ENCODE measurements at places on chromosomes 1 and 21. TPM values are rescaled to one million over a fixed set of nuclear protein-coding genes. Genes with fewer than 3 reads are reported as not detected.

GRCh38 chr1:32881871-32882850, 4.1 kb upstream of the HPCA start:
- no peaks in the 10 kb centered on the region for H3K36me3 ChIP-seq
- DNase-seq: peak; percentile 80
- H3K4me1 ChIP-seq: peaks cover 12% of the 10 kb centered on the region
- peak overlapping the region; percentile 36 for H3K4me3 ChIP-seq

DNA sequence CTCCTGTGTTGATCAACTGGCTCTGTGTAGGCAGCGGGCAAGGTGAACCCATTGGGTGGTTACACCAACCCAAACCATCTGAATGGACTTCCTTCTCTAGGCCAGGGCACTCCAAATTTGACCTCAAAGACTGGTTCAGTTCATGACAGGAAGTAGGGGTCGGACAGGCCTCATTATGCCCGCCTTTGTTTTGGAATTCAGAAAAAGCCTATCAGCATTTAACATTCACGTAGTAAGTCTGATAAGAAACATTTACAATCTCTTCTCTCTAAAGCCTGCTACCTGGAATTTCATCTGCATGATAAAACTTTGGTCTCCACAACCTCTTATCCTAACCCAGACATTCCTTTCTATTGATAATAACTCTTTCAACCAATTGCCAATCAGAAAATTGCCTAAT, 97.1 kb upstream of the ETV3 start:
- peaks cover 8% of the 10 kb centered on the region for H3K27me3 ChIP-seq
- no peaks in the 10 kb centered on the region for H3K4me1 ChIP-seq
- no peak overlapping the region for H3K27ac ChIP-seq
- DNase-seq: no peak
- no peak overlapping the region for H3K4me3 ChIP-seq

DNA sequence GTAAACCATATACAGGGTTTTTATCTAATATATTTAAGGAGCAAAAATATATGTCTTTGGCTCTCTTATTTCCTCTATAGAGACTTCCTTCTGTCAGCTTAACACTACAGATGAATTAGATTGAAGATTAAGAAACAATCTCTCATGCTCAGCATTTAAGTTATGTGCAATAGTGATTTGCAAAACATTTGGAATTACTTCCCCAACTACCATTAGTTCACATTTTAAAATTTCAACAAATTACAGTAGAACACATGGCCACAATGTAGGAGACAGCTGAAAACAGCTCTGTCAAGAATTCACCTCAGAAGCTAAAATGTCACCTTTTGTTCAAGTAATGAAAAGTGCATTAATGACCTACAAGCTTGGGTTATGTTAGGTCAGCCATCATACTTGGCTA, 177.9 kb downstream of the EIF4G3 start:
- DNase-seq: no peak
- no peaks in the 10 kb centered on the region for H3K36me3 ChIP-seq
- peaks cover 40% of the 10 kb centered on the region for H3K4me1 ChIP-seq
- no peak overlapping the region for H3K27ac ChIP-seq

DNA sequence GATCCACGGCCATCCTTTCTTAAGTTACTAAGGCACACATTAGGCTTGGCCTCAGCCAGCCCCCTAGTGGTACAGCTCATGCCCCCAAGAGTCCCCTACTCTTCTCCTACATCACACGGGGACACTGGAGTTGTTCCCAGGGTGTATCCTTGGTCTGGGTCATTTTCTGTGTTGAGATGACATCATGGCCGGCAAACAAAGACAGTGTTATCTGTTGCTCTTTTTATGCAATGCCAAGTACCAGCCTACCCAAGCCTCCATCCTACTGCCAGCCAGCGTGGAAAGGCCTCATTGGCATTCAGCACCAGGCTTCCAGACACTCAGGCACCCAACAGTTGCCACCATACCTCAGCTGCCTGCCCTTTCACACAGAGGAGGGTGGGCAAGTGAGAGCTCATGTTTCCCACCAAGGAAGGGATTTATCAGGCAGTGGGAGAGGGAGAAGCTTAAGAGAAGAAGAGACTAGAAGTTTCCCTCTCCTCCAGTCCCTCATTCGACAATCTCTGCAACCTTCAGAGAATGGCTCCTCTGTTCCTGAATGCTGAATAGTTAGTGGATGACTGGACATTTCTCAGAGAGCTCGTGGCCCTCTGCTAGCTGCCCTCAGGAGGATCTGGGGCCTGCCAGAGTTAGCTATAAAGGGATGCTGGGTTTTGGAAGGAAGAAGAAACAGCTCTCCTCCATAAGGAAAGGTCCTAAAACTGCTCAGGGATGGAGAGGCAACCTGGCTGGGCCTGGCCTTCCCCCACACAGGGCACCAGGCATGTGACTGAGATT, 17.7 kb downstream of the CBR1 start:
- H3K4me1 ChIP-seq: peaks cover 15% of the 10 kb centered on the region
- H3K4me3 ChIP-seq: no peak overlapping the region
- no peak for DNase-seq

DNA sequence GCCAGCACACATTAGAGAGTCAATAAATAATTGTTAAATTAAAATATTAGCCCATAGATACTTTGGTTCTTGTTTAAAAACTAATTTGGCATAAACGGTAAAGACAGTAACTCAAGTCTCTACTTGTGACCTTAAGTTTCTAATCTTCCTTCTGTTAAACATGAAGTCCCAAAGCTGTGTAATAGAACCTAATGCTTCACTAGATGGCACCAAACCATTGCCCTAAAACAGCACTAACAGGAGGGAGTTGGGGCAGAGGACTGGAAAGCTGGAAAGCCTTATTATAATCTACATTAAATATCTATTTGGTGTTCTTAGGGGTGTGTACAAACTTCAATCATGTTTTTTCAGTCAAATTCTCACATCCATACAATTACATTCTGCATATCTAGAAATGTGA, 176.7 kb downstream of the OLFM3 start:
- no peak overlapping the region for H3K27ac ChIP-seq
- H3K4me1 ChIP-seq: no peaks in the 10 kb centered on the region
- no peaks in the 10 kb centered on the region for H3K36me3 ChIP-seq
- DNase-seq: no peak
- H3K4me3 ChIP-seq: no peak overlapping the region

GRCh38 chr1:152251391-152251790, 27.4 kb upstream of the HRNR start:
- no peaks in the 10 kb centered on the region for H3K4me1 ChIP-seq
- no peak overlapping the region for H3K27ac ChIP-seq
- no peak overlapping the region for H3K4me3 ChIP-seq
- no peaks in the 10 kb centered on the region for H3K36me3 ChIP-seq
- H3K27me3 ChIP-seq: no peaks in the 10 kb centered on the region

DNA sequence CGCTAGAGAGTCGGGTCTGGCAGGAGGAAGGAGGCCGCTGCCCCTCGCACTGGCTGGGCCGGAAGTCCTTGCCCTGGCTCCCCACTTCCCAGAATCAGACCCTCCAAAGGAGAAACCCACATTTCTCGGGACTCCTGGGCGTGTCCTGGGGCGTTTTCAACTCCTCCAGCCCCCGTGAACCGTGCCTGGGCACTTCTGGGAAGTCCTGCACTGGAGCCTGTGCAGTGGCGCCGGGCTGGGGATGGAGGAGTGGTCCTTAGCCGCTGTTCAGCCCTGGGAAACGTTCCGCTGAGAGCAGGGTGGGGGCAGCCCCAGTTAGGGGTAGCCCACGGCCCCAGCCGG, 3.0 kb downstream of the IGSF21 start:
- H3K27me3 ChIP-seq: peaks cover 51% of the 10 kb centered on the region
- no peak for DNase-seq
- no peaks in the 10 kb centered on the region for H3K36me3 ChIP-seq
- H3K27ac ChIP-seq: no peak overlapping the region
- H3K4me3 ChIP-seq: peak overlapping the region; percentile 18

DNA sequence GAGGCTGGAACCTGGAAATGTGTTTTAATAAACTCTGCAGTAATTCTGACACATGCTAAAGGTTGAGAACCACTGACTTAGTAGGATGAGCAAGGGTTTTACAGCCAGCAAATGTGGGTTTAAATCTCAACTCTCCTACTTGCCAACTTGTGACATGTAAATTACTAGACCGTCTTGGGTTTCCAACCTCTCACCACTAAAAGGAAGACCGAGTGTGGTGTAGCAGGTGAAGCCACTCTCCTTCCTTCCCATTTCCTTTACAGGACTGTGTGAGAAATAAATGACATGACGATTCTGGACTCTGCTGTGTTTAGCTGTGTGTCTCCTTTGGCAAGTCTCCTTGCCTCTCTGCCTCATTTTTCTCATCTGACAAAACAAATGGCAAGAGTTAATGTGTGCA, 49.5 kb upstream of the DNAJC6 start:
- H3K4me3 ChIP-seq: no peak overlapping the region
- no peaks in the 10 kb centered on the region for H3K36me3 ChIP-seq
- peaks cover 1% of the 10 kb centered on the region for H3K4me1 ChIP-seq
- no peak overlapping the region for H3K27ac ChIP-seq
- DNase-seq: no peak
- H3K27me3 ChIP-seq: no peaks in the 10 kb centered on the region

DNA sequence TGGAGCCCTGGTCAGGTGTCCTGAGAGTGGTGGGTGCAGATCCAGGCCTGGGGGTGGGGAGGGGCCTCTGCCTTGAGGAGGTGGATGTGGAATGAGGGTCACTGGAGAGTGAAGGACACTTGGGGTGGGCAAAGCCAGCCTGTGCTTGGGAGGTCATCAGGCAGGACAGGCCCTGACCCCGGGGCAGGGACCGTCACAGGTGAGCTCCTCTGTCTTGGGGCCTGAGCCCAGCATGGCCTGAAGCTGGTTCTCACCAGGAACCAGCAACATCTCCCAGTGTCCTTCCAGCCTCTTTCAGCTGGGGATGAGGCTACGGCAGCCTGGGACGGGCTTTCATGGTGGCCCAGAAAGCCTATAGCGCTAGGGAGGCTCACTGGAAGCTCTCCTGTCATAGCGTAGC, 831 bp upstream of the KRTAP10-2 start:
- H3K36me3 ChIP-seq: no peaks in the 10 kb centered on the region
- no peak for DNase-seq
- no peak overlapping the region for H3K27ac ChIP-seq

DNA sequence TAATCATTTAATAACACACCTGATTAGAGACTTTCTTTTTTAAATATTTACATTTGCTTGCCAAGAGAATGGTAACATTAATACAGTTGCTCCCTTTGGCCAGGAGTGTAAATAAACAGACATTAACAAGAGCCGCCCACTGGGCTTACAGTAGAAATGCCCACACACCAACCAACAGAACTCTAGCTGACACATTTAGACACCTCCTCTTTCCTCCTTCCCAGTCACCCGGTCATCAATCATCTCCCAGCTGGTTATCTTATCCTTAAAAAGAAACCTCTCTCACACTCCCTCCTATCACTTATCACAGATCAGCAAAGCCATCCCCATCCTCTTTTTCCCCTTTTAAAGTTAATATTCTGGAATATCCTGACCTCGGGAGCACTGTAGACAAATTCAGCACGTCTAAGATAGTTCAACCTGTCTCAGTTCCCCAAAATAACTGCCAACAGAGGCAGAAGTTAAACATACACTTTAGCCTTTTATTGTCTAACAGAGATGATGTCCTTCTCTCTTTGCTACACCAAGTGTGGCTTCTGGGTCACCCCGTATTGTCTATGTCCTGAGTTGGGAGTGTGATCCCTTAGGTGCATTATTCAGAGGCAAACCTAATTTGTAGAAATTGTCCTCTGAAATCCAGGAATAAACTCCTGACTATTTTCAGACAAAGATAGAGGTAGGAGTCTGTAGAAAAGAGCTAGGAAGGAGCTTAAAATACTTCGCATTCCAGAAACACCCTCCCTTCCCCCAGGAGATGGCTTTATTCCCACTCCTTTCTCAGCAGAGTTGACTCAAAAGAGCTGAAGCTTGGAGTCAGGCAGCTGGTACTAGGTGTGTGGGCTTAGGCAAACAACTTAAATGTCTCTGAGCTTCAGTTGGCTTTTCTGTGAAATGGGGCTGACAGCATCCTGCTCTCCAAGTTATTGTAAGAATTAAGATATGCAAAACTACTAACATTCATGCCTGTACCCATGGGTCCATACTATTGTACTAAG, 8.8 kb downstream of the MYCL start:
- H3K27me3 ChIP-seq: no peaks in the 10 kb centered on the region
- no peak overlapping the region for H3K27ac ChIP-seq
- no peak for DNase-seq
- H3K4me3 ChIP-seq: no peak overlapping the region
- no peaks in the 10 kb centered on the region for H3K4me1 ChIP-seq

DNA sequence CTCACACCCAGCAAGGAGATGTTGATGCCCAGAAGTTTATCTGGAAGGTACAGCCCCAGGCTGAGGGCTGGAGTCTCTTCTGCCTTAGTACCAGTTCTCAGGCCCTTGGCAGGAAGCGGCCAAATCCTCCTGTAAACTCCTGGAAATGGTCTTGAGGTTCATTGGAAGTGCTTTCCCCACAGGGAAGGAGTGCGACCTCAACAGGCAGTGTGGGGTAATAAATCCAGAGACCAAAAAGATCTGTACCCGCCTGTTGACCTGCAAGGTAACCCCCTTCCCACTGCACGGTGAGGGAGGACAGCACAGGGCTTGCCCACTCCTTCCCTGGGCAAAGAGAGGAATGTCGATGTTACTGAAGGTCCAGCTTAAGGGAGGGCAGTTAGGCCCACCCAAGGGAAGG, 4.5 kb downstream of the ATXN7L2 start:
- no peak overlapping the region for H3K27ac ChIP-seq
- H3K4me3 ChIP-seq: no peak overlapping the region
- H3K4me1 ChIP-seq: peaks cover 26% of the 10 kb centered on the region
- H3K36me3 ChIP-seq: peaks cover 66% of the 10 kb centered on the region

GRCh38 chr1:151060657-151061421, 642 bp downstream of the MLLT11 start:
- peak overlapping the region; percentile 83 for H3K4me3 ChIP-seq
- H3K27me3 ChIP-seq: no peaks in the 10 kb centered on the region
- DNase-seq: no peak
- H3K36me3 ChIP-seq: peaks cover 16% of the 10 kb centered on the region

DNA sequence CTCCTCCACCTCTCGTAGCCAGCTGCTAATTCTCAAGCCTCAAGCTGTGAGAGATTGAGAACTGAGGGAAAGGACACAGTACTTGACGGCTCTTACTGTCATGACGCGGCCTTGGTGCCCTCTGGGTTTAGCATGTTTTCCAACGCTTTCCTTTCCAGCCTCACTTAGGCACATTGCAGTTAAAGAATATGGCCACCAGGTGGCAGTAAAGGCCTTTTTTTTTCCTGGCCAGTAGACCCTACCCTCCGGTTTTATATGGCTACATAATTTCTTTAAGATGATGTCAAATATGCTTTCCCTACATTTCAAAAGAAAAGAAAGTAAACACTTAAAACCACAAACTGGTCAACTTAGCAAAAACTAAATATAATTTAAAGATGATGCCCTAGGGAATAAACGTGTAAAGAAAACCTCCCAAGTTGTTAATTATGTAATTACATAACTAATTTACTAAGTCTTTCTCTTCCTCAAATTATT, 56.8 kb upstream of the PRDX6 start:
- H3K27me3 ChIP-seq: no peaks in the 10 kb centered on the region
- no peak overlapping the region for H3K4me3 ChIP-seq
- H3K27ac ChIP-seq: no peak overlapping the region
- no peaks in the 10 kb centered on the region for H3K36me3 ChIP-seq
- no peaks in the 10 kb centered on the region for H3K4me1 ChIP-seq

PLPPR4 gene
- total RNA-seq: 0.10 TPM

CR1L gene
- total RNA-seq: not detected

GPR37L1 gene
- total RNA-seq: not detected

RBM11 gene
- not detected for total RNA-seq

PROK1 gene
- 0.15 TPM for total RNA-seq

ARHGEF2 gene
- total RNA-seq: 48.7 TPM

SLC44A3 gene
- not detected for total RNA-seq

RAP1GAP gene
- total RNA-seq: not detected

GOLT1A gene
- total RNA-seq: not detected

CORT gene
- total RNA-seq: not detected

Data from psoas muscle (tissue), 8 donors.